Endothelial cell of umbilical vein (primary cell): ENCODE measurements at places on chromosomes 5 and 9. TPM values are rescaled to one million over a fixed set of nuclear protein-coding genes. Genes with fewer than 3 reads are reported as not detected.

The SPOCK1 gene
- polyA plus RNA-seq = 123 and 144 TPM in 2 replicates

The SKIC3 gene
- 14.2 and 18.8 TPM in 2 replicates for polyA plus RNA-seq

The YIPF5 gene
- 78.7 and 82.7 TPM in 2 replicates for polyA plus RNA-seq

The NUTM2G gene
- not detected in 2 replicates for polyA plus RNA-seq

The DPH7 gene
- polyA plus RNA-seq = 40.8 and 41.8 TPM in 2 replicates

The SPINK6 gene
- not detected in 2 replicates for polyA plus RNA-seq

DNA sequence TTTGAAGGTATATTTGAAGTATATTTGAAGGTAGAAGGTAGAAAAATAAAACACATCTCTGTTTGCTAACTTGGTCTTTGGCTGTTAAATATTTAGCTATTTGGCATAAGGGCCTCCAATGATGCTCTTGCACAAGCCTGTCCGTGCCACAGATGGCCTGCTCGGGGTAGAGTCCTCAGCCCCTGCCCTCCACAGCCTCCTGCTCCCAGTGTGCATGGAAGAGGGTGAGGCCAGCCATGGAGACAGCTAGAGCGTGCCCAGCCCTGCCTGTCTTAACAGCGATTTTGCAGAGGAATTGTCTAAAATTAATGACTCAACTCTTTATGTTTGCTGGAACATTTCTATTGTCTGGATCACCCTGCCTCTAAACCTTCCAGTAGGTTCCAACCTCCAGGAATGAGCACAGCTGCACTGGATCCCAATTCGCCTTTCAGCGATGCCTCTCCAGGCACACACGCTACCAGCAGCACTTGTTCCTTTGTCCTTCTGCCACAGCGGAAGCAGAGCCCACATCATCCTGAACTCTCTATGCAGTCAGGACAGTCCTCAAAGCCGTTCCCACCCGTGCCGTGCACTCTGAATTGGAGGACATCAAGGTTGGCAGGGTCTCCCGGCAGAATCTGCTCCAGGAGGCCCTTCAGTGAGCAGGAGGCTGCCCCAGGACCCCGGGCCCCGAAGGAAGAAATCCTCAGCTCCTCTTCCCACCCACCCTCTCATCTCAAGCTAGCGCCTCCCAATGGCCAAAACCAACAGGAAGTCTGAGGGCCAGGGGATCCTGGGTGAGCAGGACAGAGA lies 254.0 kb upstream of the IRX1 start:
- H3K36me3 ChIP-seq = no peaks in the 10 kb centered on the region
- H3K27me3 ChIP-seq = no peaks in the 10 kb centered on the region
- no peak for DNase-seq
- no peak overlapping the region for H3K27ac ChIP-seq
- H3K4me3 ChIP-seq = no peak overlapping the region

DNA sequence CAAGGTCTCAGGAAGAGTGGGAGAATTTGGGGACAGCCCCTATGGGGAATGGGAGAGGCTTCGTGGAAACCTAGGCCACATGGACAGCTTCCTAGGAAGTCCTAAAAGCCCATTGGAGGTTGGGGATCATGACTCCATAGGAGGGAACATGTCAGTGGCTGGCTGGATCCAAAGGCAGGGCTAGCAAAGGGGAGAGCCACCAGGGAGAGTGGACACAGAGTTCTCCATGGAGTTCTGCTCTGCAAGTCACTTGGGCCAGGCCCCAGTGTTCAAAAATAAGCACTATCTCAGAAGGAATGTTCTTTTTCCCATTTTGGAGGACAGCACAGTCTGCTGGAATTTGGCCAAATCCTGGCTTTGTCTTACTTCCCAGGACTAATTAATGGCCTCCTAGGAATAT lies 140.6 kb upstream of the RAD23B start:
- DNase-seq = no peak
- no peak overlapping the region for H3K4me3 ChIP-seq
- H3K27ac ChIP-seq = no peak overlapping the region
